ENCODE measurements at places on chromosomes 13 and 19. TPM values are rescaled to one million over a fixed set of nuclear protein-coding genes. Genes with fewer than 3 reads are reported as not detected.

- no peak for DNase-seq
These were observed 124.6 kb downstream of the GGACT start for GRCh38 chr13:100464006-100464405.

- DNase-seq: no peak
These were observed 480.5 kb upstream of the SLITRK1 start for GRCh38 chr13:84362777-84363176.

GRCh38 chr19:55647732-55648584 lies at the start of gene CCDC106:
Gene CCDC106 (plus strand): TSS chr19:55648212. CDS start chr19:55649047, 835 bp downstream.
- no peak for DNase-seq

GRCh38 chr19:42919757-42920079 lies 2.0 kb upstream of the PSG6 start:
- no peak for DNase-seq

- DNase-seq: no peak
These were observed 45.5 kb downstream of the IER2 start for GRCh38 chr19:13195678-13196077.

GRCh38 chr13:44420376-44421220 lies 47.0 kb downstream of the SERP2 start:
- no peak for DNase-seq

- no peak for DNase-seq
These were observed at the start of gene GAMT for GRCh38 chr19:1401138-1401888. Gene GAMT (minus strand): TSS chr19:1401542. CDS start chr19:1401476, 66 bp downstream.

GRCh38 chr13:50991579-50992521 lies 82.3 kb downstream of the RNASEH2B start:
- DNase-seq: no peak

- DNase-seq: no peak
These were observed 326.7 kb downstream of the RBM26 start for GRCh38 chr13:79079351-79079839.

GRCh38 chr13:52850072-52850395 lies 1.6 kb upstream of the PCDH8 start:
- no peak for DNase-seq

DNA sequence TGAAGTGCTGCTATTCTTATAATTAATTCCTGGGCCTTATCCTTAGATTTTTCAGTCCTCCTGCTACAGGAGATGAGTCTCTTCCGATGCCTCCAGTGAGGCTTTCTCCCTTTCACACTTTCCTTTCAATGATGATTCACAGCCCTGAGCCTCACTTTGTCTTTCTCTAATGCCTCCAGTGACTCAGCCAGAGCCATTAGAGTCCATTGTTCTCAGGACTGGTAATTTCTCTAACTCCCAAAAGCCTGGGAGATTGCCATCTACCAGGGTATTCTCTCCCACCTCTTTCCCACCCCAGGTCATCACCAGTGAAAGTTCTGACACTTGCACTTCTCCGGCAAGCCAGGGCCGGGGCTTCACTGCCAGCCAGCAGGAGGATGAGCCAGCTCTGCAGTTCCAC lies 49.6 kb upstream of the ARGLU1 start:
- DNase-seq: no peak

DNA sequence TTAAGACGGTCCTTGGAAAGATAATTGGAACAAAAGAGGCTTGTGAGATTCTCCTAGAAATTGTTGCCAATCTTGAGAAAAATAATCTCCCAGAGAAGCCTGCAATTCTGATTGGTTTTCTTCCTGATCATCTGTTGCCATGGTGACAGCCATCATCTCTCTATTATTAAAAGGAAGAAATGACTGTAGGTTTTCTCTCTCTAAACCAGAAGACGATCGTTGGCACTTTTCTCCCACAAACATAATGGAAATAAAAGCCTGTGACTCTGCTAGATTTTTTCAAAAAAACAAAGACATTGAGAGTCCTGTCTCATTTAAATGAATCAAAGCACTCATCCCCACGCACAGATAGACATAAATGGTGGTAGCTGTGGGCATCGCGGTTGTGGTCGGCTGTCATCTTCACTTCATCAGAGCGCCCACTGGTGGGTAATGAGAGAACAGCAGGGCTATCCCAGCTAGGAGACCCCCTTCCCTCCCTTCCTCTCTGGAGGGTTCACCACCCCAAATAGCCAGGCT lies 21.7 kb upstream of the CALM3 start:
- no peak for DNase-seq

GRCh38 chr13:67520886-67521285 lies 290.8 kb upstream of the PCDH9 start:
- no peak for DNase-seq

DNA sequence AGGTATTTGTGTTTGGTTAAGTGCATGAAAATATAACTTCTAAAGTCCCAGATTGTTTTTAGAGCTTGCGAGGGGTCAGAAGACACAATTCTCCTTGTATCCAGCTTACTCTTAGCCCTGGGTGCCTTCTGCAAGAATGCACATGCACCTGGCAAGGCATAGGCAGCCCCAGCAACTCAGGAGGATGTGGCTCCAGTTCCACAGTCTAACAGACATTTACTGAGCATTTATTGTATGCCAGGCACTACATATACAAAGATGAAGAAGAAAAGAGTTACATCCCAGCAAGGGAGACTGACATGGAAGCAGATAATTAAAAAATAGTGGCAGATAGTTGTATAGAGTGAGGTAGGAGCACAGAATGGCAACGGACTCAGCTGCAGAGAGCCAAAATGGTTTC lies 101.1 kb upstream of the FRY start:
- no peak for DNase-seq

- DNase-seq: no peak
These were observed 8.9 kb downstream of the CEBPA start for GRCh38 chr19:33293255-33294057.

DNA sequence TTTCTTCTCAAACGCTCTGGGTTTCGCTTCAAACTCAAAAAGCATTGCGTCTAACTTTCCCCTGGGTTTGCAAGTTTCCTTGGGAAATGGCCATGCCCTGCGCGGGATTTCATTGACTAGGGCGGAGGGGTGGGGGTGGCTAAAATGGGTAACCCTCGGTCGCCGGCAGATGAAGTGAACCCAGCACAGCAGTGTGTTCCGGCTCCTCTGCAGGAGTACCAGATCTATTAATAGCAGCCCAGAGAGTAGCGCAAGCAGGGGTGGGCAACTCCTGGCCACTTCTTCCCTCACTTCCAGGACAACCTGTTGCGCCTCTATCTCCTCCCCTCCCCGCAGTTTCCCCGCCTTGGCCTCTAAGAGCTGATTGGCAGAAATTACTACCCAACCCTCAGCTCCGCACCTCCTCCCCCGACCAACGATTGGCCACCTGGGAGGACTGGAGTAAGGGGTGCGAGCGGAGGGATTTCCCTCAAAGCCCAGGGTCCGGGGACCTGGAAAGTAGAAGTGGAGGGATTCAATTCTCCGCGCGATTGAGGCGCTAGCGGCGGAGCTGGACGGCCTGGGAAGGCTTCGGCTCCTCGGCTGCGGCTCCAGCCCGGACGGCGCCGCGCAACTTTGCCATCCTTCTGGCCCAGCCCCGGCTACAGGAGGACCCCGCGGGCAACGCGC lies at the start of gene FREM2:
TSS of gene FREM2 (plus strand) at position 501 of the 669 bp plus-strand sequence. CDS start 268 bp downstream, outside the sequence.
- no peak for DNase-seq

DNA sequence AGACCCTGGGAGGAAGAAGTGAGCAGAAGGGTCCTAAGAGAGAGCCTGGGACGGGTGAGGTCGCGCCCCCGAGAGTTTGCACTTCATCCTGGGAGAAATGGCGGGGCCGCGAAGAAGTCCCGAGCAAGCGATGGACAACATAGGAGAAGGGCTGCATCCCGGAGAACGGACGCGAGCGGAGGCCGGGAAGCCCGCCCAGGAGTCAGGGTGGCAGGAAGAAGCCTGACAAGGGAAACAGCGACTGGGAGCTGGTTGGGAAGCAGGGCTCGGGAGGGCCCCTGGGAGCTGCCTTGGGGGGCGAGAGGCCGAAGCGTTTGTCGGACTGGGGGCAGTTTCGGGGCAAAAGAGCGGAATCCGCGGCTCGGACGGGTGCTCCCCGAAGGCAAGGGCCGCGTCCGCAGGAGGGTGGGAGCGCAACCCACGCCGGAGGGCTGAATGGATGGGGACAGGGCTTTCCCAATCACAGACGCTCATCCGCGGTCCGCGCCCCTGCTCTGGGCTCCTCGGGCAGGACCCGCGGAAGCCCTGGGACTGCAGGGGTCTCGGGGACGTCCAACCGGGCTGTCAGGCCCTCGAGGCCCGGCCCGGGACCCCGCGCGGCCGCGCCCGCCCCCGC lies 469 bp downstream of the ABHD17A start:
- DNase-seq: no peak

DNA sequence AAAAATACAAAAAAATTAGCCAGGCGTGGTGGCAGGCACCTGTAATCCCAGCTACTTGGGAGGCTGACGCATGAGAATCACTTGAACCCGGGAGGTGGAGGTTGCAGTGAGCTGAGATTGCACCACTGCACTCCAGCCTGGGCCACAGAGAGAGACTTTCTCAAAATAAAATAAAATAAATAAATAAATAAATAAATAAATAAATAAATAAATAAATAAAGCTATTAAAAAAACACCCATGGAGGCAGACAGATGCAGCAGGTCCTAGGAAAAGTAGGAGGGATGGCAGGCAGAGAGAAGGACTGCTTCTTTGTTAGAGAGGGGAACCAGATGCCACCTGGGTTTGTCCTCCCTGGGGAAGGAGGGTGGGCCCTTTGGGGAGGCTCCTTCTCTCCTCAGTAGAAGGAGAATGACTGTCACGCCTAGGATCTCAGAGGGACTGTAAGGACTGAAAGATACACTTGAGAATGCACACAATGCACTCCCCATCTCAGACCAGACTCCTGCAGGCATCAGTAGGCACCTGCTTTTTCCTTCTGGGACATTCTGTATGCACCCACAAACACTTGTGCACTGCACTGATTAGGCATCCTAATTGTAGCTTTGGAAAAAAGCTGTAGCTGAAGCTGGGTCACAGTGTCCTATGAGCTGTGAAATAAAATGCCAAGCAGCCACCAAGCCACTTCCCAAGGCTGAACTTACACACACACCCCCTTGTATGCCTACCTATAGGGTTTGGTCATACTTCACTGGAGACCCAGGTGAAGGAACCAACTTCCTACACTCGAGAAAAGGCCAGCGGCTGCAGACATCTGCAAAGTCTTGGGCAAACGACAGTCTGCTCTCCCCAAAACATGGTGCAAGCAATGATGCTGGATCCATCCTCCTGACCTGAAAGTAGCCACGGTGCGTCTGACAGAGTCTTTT lies 18.9 kb upstream of the SLC35E1 start:
- no peak for DNase-seq

DNA sequence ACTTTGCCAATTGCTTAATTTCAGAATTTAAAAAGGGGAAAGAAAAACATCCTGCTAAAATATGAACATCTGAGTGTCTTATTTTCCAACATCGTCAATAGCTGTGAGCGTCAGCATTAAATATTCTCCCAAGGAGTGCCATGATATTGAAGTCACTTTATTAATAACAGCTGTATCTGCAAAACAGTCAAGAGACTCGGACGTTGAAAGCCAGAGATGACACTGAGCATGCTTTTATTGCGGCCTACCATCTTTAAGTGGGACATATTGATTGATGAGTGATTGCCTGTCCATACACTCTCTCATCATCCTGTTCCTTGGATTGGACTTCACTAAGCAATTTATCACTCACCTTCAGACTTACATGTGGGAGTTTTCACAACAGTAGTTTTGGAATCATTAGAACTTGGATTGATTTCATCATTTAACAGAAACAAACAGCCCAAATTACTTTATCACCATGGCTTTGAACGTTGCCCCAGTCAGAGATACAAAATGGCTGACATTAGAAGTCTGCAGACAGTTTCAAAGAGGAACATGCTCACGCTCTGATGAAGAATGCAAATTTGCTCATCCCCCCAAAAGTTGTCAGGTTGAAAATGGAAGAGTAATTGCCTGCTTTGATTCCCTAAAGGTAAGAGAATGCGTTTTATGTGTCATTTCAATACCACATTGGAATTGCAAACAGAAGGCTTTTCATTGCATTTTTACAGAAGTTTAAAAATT lies 53.8 kb downstream of the MBNL2 start:
- no peak for DNase-seq

GRCh38 chr13:43848001-43848649 lies 31.4 kb downstream of the CCDC122 start:
- DNase-seq: no peak

DNA sequence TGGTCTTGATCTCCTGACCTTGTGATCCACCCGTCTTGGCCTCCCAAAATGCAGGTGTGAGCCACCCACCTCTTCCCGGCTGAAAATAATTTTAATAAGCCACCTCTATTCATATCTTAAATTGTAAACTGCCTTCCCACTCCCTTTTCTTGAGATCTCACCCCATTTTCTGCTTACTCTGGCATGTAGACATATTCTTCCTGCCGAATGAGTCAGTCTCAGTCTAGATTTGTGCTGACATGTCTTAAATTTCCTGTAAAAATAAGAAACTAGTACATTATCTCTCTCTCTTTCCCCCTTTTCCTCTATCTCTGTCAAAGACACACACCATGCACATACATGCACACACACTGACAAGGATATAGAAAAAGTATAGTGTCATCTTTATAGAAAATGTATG lies 60.9 kb downstream of the THSD1 start:
- DNase-seq: no peak

GRCh38 chr13:111941845-111942447 lies 125.0 kb upstream of the SOX1 start:
- no peak for DNase-seq

DNA sequence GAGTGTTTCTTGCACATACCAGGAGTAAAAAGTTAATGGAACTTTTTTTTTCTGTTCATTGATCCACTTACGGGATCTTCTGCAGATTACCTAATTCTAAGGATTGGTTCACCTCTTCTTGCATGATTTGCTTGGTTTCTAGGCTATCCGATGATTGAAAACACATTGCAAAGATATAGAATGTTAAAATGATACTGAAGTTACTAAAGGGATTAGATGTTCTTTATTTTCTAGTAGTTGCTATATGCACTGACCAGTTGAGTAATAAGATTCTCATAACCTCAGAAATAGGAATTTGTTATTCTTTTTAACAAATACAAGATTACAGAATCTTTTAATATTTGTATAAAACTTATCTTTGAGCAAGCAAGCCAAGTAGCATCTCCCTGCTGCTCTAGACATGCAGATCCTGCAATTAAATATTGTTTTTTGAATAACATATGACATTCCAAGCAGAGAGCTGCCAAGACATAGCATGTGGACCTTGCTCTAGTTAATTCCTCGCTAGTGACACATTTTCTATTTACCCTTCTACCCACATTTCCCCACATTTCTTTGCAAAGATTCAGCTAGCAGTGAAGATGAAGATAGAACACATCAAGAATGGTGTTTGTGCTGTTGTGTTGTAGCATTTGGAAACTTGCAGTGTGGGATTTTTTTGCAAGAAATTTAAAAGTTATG lies 51.7 kb upstream of the RNF113B start:
- DNase-seq: no peak

GRCh38 chr19:4373601-4374497 lies 26.5 kb downstream of the SH3GL1 start:
- no peak for DNase-seq

The ANGPTL4 gene
- 271 TPM for total RNA-seq

The SYCN gene
- not detected for total RNA-seq

The CCDC97 gene
- total RNA-seq: 11.8 TPM

The TINCR gene
- total RNA-seq: 8.6 TPM

The MCEMP1 gene
- total RNA-seq: 4.0 TPM

The TNFSF13B gene
- 4.7 TPM for total RNA-seq

The ZNF486 gene
- 4.1 TPM for total RNA-seq

The ZNF665 gene
- 3.2 TPM for total RNA-seq

The TMEM161A gene
- total RNA-seq: 15.4 TPM

The IGFL1 gene
- not detected for total RNA-seq

The GRIK5 gene
- total RNA-seq: 2.1 TPM

The ETHE1 gene
- total RNA-seq: 52.3 TPM

The CCDC169 gene
- total RNA-seq: not detected

The ZNF723 gene
- not detected for total RNA-seq

The ADGRE1 gene
- total RNA-seq: 0.24 TPM

Measured in omental fat pad (tissue), 4 donors.